Activated naive CD4-positive, alpha-beta T cell treated with anti-CD3 and anti-CD28 coated beads, Interleukin-2, amount 50 U/mL, for 16 hours (primary cell): ENCODE measurements at places on chromosomes 4 and X.

DNA sequence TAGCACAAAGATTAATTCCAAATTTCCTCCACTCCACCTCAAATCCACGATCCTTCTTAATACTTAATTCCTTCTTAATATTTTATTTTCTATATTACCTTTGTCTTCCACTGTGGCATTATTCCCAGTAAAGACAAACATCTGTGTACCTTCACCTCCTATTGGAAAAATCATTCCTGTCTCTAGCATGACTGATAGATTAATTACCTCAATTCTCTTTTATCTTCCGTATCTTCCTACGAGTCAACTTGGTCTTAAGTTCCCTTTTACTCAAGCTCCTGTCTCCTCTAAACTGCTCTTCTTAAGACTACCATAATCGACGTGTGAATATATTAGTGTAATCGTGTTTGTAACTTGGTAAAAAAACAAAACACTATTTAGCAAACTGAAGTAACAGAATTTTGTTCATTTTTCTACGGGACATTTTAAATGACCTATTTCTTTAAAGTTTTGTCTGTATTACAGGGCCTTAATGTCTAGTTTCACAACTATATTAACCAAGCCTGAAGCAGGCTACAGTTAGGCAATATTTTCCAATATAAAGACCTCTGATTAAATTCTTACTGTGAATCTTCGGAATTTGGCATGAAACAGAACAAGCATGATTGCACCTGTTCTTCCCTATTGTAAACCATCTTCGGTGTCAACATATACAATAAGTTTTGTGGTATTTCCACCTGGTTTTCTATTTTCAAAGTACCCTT is 1.1 kb upstream of the USP38 start:
- DNase-seq = no peak

DNA sequence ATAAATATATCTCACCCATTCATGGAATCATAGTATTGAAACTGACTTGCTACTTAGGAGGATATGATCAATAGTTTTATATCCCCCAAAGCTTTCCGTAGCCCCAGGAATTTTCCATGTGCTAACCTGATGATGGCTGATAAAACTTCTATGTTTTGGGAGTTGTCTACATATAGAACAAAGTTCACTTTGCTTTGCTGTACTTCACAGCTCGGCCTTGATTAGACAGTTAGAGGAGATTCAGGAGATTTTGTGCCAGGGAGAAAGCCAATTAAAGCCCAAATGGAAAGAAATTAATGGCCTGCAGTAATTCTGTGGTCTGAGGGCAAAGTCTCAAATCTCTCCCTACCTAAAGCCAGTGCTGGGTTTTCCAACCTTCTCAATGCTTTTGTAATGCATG is 114.9 kb upstream of the SLC34A2 start:
- DNase-seq = no peak

GRCh38 chrX:68936608-68937007 is 107.8 kb downstream of the EFNB1 start:
- DNase-seq = no peak

DNA sequence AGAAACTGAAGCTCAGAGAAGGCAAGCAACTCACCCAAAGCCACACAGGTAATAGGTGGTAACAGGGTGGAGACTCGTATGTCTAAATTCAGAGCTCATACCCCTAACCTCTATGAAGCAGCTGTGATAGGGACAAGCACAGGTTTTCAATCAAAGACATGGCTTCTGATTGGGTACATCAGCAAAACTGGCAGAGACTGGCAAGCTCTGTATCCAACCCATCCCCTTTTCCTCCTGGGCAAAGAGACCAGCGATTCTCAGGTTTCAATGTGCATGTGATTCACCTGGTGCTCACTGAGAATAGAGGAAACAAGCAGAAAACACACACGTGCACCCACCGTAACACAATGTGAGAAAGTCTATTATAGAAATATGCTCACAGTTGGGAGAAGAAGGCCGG is 153.0 kb downstream of the SMIM20 start:
- no peak for DNase-seq

GRCh38 chr4:75484190-75484589 is 30.0 kb downstream of the RCHY1 start:
- no peak for DNase-seq

DNA sequence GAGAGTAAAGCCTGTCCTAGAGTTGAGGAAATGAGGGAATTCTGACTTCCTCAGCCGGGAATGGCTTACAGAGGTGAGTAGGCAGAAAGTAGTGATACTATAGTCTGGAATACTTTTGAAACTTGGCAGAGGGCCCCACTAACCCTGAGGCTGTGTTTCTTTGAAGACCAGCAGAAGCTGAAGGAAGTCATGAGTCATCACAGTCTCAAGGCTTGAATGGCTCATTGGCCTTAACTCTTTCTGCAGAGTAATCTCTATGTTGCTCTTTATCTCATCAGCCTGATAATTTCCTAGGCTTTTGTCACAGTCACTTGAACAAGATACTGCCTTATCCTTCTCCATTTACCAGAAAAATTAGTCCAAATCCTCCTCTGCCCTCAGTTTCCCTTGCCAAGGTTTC is 80.8 kb downstream of the ANKRD50 start:
- no peak for DNase-seq

- no peak for DNase-seq
Measured at GRCh38 chrX:9757366-9757765, 8.3 kb downstream of the GPR143 start.
